Stimulated activated CD4-positive, alpha-beta T cell treated with anti-CD3 and anti-CD28 coated beads, Interleukin-4, amount 100 ng/mL, for 48 hours (primary cell): ENCODE measurements at places on chromosomes 6 and 20.
A peak's percentile ranks its signal among the peaks of the same experiment; 100 is the strongest.

GRCh38 chr20:57713951-57714350, 4.1 kb upstream of the PMEPA1 start:
- DNase-seq = no peak

DNA sequence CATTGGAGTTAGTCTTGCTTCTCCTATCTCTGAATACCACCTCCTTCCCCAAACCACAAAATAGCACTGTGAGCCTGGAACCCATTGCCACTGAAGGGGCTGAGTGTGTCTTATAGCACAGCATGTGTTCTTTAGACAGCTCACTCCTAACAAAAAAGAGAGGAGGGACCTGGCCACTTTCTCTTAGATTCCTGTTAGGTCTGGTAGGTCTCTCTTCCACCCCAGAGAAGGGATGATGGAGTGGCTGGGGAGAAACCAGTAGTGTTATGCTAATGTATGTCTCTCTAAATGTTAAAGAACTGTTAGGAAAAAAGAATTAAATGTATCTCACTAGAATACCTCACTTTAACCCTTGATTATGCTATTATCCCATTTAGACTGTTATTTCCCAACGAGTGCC, 340.3 kb downstream of the EPHA7 start:
- no peak for DNase-seq

GRCh38 chr6:5378331-5378730, 117.0 kb downstream of the FARS2 start:
- DNase-seq = no peak

DNA sequence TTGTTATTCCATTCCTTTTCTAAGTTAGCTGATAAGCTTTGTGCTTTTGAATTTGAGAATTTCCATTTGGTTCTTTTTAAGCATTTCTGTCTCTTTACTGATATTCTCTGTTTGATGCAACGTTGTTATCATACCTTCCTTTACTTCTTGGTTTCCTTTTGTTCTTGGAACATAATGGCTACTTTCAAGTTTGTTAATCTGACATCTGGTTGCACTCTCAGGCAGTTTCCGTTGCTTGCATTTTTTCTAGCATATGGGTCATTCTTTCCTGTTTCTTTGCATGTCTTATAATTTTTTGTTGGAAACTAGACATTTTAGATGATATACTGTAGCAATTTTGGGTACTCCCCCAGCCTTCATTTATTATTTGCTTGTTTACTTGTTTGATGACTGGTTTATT, 12.5 kb downstream of the CDC5L start:
- no peak for DNase-seq

DNA sequence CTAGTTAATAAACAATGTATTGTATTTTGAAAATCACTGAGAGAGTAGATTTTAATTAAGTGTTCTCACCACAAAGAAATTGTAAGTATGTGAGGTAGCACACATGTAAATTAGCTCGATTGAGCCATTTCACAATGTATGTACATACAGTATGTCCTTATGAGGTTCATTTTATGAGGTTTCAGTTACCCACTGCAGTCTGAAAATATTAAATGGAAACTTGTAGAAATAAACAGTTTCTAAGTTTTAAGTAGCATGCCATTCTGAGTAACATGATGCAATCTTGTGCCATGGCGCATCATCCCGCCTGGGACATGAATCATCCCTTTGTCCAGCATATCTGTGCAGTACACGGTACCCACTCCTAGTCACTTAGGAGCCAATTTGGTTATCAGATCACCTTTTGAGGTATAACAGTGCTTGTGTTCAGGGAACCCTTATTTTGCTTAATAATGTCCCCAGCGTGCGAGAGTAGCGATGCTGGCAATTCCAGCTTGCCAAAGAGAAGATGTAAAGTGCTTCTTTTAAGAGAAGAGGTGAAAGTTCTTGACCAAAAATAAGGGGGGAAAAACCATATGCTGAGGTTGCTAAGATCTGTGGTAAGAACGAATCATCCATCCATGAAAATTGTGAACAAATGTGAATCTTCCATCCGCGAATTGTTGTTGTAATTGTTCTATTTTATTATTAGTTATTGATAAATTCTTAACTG, 64.7 kb downstream of the KCNS1 start:
- DNase-seq = peak; percentile 46

DNA sequence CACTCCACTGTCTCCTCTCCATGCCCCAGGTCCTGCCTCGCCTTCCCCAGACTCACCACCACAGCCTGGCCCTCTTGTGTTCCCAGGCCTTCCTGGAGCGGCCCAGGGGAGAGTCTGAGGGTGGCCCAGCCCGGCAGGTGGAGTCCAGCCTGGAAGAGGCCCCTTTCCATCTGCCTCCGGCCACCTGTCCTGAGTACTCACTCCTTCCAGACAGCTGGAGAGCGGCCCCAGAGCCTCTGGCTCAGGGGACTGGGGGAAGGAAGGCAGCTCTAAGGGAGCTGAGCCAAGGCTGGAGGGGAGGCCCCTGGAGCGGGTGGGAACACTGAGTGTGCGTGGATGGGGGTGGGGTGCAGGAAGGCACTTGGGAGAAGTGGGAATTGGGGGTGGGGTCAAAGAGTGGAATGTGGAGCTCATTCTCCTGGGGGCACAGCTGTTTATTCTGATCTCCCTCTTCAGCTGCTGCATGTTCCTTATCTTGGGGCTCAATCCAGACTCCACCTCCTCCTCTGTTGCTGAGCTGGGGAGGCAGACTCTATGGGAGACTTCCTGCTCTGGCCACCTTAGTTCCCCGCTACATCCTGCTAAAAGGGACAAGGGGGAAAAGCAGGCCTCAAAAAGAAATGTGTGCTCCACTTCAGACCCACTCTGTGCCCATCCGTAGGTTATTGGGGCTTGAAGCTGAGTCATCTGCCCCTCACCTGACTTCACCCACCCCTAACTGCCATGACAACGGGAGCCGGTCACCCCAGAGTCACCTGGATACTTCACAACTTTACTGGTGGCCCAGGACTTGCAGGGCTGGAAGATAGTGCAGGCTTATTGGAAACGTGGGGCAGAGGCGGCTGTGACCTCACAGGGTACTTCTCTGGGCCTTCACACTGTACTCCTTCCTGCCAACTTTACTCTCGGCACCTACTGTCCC, 19.5 kb upstream of the TAF8 start:
- DNase-seq = no peak

- no peak for DNase-seq
These were observed 94.8 kb upstream of the OPRM1 start for GRCh38 chr6:153944201-153944600.

DNA sequence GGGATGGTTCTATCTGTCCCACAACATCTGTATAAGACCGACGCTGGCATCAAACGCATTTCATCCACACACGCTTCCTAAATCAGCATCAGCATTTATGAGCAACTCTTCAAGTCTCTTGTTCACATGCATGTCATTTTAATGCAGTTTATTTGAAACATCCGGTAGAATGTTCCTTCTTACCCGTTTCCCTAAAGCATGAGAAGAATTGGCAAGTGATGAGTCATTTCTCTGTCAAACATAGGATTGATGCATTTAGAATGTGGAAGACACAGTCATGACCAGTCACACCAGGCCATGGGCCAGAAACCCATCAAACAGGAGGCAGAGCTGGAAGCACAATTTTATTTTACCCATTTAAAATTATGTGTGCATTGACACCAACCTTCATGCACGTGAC, 122.8 kb downstream of the UST start:
- DNase-seq = no peak

- DNase-seq = no peak
These were observed 288.4 kb upstream of the SASH1 start for GRCh38 chr6:148054219-148054618.

- DNase-seq = no peak
These were observed 177.6 kb upstream of the MAN1A1 start for GRCh38 chr6:119527231-119527578.

GRCh38 chr6:53496797-53497375, 48.0 kb downstream of the GCLC start:
- DNase-seq = no peak

GRCh38 chr6:1208876-1209275, 103.0 kb upstream of the FOXQ1 start:
- DNase-seq = no peak

- DNase-seq = no peak
These were observed 491.0 kb upstream of the FLRT3 start for GRCh38 chr20:14828459-14828858.

- no peak for DNase-seq
These were observed 232.6 kb upstream of the CDYL start for GRCh38 chr6:4543596-4543995.

- no peak for DNase-seq
These were observed 24.0 kb downstream of the CMTR1 start for GRCh38 chr6:37456816-37457560.

DNA sequence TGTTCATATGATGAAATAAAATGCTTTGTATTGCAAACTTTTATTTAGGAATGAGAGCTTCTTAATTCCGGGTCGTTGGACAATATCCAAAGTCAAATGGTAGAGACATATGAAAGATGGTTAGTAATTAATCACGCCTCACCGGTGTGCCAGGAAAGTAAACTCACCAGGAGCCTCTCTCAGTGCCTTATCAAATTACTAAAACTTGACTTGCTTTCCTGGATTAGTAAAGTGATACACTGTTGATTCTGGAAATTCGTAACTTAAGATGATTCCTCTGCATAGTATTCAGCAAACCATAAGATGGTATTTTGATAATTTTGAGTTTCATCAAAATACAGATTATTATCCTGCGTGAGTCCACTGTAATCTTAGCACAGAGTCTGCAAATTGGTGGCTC, 115.2 kb downstream of the PAX1 start:
- DNase-seq = no peak

DNA sequence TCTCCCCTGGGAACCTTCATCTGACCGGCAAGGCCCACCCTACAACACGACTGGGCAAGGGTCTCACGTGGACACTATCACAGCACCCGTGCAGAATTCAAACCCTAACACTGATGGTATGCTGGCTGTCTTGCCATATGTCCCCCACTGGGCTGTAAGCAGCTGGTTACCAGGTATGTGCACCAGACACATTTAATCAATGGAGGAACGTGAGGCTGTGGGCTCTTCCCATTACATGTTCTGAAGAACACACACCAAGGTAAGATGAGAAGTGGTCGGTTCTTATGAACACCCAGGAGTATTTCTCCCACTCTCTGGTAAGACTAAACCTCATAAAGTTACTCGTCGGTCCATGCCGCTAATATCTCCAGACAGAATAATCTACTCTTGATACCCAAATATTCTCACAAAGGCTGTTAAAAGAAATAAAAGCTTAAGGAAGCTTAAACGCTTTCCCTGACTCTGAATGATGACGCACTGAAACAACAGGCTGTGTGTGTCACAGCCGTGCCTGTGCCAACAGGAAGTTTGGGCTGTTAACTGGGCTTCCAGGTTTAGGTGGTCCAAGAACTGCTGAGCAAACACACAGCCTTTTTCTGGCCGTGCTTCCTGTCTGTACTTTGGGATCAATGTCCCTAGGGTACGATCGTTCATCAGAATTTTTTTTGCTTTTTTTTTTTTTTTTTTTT, 75.3 kb downstream of the SLC23A2 start:
- no peak for DNase-seq

- no peak for DNase-seq
These were observed 159.5 kb downstream of the DTNBP1 start for GRCh38 chr6:15503346-15503680.

GRCh38 chr20:54162378-54163009, 11.3 kb downstream of the CYP24A1 start:
- no peak for DNase-seq

DNA sequence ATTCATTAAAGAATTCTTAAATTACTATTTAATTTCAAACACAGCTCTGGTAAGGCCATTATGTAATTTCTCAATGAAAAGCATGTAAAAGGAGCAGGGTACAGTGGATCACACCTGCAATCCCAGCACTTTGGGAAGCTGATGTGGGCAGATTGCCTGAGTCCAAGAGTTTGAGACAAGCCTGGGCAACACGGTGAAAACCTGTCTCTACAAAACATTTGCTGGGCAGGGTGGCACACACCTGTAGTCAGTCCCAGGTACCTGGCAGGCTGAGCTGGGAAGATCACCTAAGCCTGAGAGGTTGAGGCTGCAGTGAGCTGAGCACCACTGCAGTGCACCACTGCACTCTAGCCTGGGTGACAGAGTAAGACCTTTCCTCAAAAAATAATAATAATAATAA, 37.4 kb downstream of the MDN1 start:
- no peak for DNase-seq

DNA sequence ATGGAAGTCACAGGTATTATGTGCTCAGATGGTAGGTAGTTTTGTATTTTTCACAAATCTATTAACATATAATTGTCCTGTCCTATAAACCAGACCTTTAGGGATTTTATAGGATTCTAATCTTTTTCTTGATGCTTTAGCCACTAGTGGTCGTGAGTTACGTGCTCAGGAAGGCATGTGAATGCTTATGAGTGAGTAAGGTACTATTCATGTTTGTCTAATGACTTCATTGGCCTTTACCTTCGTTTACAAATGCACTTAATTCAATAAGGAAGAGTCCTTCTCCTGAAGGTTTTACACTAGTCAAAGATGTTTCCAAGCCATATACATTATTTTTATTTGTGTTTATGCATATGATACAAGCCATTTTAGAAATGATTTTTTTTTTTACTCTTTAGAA, 23.0 kb downstream of the PACRG start:
- no peak for DNase-seq

GRCh38 chr6:145367149-145367548, 368.2 kb downstream of the EPM2A start:
- no peak for DNase-seq

- no peak for DNase-seq
These were observed 35.5 kb upstream of the AFDN start for GRCh38 chr6:167791091-167791779.

GRCh38 chr20:41748051-41748450, 129.9 kb upstream of the CHD6 start:
- DNase-seq = no peak

DNA sequence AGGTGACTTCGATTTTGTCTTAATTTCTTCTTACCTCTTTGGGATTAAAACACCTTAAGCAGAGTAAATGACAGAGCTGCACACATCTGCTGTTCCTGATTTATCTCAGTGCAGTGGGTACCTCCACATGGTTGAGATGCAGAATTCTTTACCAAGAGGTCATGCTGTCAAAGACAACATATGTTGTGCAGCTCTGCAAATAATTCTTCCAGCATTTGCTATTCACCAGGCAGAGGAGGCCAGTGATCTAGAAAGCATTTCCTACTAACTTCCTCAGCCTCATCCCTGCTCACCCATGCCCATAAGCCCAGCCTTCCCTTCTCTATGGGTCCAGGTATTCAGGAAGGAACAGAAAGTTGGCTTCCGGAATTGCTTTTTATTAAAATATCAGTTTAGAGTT, 109.3 kb downstream of the THBS2 start:
- no peak for DNase-seq

DNA sequence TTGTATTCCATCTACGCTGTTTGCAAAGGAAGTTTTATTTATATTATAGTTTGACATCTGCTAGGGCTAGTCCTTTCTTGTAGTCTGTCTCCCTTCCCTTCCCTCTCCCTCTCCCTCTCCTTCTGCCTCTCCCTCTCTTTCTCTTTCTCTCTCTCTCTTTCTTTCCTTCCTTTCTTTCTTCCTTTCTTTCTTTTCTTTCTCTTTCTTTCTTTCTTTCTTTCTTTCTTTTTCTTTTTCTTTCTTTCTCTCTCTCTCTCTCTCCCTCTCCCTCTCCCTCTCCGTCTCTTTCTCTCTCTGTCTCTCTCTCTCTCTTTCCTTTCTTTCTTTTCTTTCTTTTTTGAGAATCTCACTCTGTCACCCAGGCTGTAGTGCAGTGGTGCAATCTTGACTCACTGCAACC, 137.8 kb downstream of the CDKAL1 start:
- DNase-seq = no peak

- no peak for DNase-seq
These were observed 1.6 kb downstream of the REM1 start for GRCh38 chr20:31476643-31477215.
